ENCODE measurements at places on chromosomes 6 and 20.

- peak; percentile 87 for DNase-seq
Observed at GRCh38 chr20:1225783-1226654, at the start of gene RAD21L1. Gene RAD21L1, plus strand, starts transcription at chr20:1226044. Its CDS starts 2,410 bp downstream, at chr20:1228454.

DNA sequence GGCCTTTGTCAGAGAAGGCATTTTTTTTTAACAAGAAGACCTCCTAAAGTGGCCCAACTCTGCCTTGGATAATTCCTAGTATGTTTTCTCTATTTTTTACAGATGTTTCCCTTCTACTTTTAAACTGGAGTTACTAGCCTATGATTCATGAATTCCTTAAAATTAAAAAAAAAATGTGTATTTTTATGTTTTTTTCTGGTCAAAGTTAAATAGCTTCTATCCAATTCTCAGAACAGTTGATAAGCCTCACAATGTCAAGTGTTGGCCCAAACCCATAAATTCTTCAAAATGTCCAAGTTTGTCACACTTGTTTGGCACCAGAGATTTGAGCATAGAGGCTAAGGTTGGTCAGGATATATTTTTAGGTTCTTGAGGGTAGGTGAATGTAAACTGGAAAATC is 64.0 kb downstream of the JAG1 start:
- DNase-seq, result no peak

- no peak for DNase-seq
Observed at GRCh38 chr6:34658605-34659265, 37.8 kb downstream of the ILRUN start.

DNA sequence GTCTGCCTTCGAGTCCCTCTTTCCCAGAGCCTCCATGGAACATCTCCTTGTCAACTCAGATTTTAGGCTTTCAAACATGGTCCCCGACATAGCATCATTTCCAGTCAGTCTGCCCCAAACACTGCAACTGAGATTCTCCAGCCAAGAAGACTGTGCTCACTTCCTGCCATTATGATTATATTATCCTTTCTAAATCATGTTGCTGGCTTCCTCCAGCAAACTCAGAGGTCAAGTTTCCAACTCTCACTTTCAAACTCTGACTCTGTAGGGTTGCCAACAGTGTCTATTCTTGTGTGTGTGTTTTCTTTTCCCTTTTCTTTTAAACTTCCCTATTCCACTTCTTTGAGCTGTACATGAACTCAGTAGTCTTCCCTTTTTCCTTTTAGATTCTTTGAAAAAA is 61.2 kb upstream of the TRAF3IP2 start:
- no peak for DNase-seq

- no peak for DNase-seq
Observed at GRCh38 chr6:53152576-53152975, 3.9 kb upstream of the GCM1 start.

DNA sequence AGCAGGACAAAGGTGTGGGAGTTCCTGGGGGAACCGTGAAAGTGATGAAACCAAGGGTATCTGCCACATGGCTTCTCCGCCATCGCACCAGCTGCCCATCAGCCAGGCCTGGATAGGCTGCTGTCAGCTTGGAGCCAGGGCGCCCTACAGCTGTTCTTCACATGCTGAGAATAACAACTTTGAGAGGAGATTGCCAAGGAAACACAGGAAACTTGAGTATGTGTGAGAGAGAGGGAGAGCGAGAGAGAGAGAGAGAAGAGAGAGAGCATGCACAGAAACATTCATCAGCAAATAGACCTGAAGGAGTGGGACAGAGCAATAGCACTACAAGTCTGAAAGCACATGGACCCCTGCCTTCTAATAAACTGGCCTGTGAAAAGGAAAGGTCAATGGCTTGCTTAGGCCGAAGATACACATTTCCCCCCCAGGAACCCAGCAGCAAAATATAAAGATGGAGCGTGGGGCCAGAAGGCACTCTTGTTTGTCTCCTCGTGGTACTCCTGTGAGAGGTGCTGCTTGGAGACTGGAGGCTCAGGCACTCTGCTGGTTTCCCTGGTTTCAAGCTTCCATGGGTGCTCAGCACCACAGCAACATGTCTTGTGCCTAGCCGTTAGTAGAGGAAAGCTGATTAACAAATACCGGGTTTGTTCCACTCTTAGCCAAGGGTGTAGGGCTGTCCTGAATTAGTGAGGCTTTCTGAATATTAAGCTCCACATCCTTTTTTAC is 53.0 kb downstream of the SNAP25 start:
- DNase-seq, result no peak

- no peak for DNase-seq
Observed at GRCh38 chr6:53906842-53907241, 112.0 kb downstream of the LRRC1 start.

GRCh38 chr6:117270055-117270842 is 4.9 kb downstream of the VGLL2 start:
- DNase-seq, result peak; percentile 48

Data from WERI-Rb-1 (cell line).